GM10248 (cell line): ENCODE measurements at places on chromosomes 5 and 9.

DNA sequence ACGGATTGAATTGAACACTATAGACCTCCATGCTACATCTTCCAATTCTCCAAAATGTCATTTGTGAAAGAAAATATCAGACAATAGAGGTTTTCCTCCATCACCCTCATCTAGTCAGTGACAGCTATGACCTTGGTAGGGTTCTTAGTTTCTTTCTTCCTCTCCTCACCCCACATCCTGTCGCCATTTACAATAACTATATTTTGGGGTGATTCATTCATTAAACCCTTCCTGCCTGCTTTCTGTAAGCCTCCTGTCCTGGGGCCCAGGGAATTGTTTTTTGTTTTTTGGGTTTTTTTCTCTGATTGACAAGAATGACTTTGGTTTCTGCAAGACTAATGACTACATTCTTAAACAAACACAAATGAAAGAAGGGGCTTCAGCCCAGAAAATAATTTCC is 82.6 kb downstream of the PRELID2 start:
- no peak for DNase-seq

- DNase-seq: no peak
Measured at GRCh38 chr5:19728571-19728970, 259.4 kb downstream of the CDH18 start.

GRCh38 chr5:16539169-16539666 is 73.6 kb upstream of the ZNF622 start:
- DNase-seq: no peak

GRCh38 chr5:73897893-73898292 is 271.9 kb downstream of the ARHGEF28 start:
- DNase-seq: no peak

DNA sequence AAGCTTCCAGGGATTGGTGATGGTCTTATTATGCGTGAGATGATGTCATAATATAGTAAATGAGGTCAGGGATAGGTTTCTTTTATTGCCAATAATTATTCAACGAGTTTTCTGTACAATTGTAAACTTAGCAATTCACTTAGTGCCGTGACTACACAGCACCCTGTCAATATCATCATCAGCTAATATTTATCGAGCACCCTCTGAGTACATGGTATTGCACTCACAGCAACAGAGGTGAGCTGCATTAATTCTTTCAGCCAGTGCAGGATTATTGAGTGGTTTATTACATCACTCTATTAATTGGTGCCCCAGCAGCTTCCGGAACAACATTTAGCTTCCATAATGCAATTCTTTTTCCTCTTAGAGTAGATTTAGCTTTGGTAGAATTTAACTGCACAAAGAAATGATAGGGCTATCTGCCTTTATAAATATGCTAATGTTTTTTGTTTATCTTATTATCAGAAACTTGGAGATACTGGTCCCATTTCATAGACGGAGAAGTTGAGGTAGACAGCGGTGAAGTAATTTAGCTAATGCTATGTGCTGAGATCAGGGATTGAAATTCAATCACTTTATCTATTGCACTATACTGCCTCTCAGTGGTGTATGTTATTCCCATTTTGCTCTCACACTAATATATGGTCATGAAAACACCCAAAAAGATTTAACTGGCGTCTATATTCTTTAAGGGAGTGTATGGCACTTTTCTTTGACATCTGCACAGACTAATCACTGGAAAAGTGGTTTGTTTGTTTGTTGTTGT is 726.1 kb upstream of the WWC1 start:
- no peak for DNase-seq

DNA sequence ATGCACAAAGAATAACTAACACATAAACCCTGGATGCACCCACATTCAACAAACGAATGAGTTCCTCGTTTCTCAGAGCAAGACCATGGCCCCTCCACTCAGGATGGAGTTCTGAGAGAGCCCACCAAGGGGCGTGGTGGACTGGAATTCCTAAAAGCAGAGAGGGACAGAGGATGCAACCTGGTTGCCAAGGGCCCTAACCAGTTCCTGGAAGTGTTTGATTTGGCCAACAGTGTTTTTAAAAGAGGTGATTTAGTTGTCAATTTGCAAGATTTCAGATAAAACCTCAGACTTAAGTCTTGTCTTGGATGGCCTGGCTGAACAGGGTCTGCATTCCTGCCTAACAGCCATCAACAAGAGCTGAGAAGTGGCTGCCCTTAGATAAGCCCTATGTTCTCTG is 34.4 kb downstream of the GLRA1 start:
- no peak for DNase-seq

GRCh38 chr5:137778772-137779564 is 24.8 kb upstream of the HNRNPA0 start:
- DNase-seq: peak; percentile 27

DNA sequence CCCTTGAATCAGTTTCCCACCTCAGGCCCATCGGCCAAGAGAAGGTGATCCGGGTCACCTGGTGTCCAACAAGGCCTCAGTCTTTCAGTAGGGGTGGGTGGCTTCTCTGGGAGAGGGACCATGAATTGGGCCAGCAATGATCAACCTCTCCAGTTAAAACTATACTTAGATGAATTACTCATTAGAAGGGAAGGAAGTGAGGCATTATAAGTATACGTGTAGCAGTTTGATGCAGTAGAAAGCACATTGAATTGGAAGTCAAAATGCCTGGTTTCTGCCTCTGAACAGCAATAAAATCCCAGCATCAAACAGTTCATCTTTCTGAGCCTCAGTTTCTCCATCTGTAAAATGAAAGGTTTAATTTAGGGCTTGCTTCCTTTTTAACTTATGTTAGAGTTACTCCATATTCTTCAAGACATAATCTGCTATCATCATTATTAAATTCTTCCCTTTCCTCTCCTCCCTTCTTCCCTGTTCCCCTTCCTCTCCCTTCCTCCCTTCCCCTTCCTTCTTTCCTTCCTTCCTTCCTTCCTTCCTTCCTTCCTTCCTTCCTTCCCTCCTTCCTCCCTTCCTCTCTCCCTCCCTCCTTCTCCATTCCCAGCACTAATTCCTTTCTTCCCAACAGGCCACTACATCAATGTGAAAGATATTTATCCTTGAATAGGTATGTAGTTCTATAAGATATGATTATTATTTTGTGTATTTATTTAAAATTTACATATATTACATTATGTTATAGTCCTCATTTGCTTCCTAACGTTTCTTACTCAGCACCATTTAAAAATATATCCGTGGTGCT is 18.6 kb upstream of the TMEM174 start:
- no peak for DNase-seq

DNA sequence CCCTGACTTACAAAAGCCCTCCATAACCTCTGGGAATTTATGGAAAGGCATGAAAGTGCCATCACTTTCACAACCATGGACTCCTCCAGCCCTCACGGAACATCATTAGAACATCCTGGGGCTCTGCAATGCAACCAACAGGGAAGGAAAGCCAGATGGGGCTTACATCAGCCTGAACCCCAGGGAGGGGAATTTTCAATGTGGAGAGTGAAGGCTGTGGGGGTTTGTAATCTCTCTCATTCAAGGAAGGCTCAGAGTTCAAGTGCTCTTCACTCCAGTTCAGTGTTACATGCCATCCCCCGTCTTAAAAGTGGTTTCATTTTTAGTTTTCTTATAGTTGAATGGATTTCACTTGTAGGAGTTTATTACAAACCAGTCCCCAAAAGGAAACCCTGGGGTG is 5.7 kb downstream of the SPRY4 start:
- no peak for DNase-seq

DNA sequence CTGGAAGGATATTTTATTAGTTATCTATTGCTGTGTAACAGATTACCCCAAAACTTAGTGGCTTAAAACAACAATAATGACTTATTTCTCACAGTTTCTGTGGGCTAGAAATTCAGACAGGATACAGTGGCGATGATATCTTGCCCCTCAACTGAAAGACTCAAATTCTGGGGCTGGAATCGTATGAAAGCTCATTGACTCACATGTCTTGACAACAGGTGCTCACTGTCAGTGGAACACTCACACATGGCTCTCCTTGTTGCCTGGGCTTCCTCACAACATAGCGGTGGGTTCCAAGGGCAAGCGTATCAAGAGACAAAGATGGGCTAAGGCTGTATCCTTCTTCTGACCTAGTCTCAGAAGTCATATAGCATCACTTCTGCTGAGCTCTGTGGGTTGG is 3.7 kb upstream of the GNPDA1 start:
- no peak for DNase-seq

GRCh38 chr5:78500028-78500427 is 139.6 kb downstream of the SCAMP1 start:
- DNase-seq: no peak

- no peak for DNase-seq
Measured at GRCh38 chr9:36039696-36040095, 3.0 kb downstream of the RECK start.

- no peak for DNase-seq
Measured at GRCh38 chr5:71937921-71938698, 169.2 kb upstream of the MAP1B start.

- DNase-seq: no peak
Measured at GRCh38 chr9:1871626-1872419, 143.3 kb upstream of the SMARCA2 start.

DNA sequence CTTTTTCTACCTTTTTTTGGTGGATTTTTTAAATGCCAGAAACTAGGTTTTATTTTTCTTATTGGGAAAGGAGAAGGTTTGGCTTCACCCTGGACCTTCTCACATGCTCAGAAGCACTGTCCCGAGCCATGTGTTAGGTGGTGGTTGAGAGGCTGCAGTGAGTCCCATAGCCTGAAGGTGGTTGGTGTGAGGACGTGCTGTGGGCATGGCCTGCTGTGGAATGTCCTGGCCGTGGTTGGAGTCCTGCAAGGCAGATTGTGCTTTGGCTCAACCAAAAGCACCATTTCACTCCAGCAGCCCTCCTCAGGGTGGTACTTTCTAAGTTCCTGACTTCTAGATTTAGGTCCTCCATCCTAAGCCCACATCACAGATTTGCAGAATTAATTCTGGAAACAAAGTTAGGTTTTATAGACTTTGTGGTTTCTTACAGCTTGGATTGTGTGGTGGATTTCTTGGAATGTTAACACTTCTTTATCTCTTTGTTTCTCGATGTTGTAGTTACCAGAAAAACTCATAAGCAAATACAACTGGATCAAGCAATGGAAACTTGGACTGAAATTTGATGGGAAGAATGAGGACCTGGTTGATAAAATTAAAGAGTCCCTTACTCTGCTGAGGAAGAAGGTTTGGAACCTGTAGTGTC is 22.6 kb downstream of the OTULIN start:
- no peak for DNase-seq

DNA sequence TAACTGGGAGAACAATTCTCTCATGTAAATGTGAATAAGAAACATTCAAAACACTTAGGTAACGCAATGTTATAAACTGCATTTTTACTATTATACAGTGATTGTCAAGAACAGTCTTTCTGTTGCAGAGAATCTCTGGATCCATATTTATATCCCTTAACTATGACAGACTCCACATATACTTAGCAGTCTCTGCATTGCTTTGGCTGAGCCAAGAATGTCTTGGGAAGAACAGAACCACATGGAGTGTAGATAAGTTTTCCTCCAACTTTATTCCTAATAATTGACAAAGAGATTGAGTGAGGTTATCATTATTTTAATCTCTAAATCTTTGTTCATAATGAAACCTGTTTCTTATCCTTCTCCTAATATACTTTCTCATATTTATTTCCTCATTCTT is 15.6 kb upstream of the RLN1 start:
- DNase-seq: no peak

DNA sequence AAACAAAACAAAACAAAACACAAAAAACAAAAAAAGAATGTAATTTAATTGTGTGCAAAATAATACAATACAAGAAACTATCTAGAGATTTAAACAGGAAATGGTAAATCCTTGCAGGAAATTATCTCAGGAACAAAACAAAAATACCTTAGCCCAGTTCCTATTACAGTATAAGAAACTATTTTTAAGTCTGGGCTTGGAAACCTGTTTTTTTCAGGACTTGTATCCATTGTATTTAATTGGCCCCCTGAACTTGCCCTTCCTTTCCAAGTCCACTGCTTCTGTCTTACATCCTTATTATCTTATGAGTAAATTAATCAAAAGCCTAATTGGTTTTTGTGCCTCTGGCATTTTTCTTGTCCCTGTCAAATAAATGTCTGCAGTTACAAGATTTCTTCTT is 48.5 kb downstream of the ST8SIA4 start:
- DNase-seq: no peak

- DNase-seq: no peak
Measured at GRCh38 chr5:84869675-84870074, 485.0 kb upstream of the EDIL3 start.

- peak; percentile 68 for DNase-seq
Measured at GRCh38 chr5:138354926-138355378, 2.5 kb downstream of the KDM3B start.

DNA sequence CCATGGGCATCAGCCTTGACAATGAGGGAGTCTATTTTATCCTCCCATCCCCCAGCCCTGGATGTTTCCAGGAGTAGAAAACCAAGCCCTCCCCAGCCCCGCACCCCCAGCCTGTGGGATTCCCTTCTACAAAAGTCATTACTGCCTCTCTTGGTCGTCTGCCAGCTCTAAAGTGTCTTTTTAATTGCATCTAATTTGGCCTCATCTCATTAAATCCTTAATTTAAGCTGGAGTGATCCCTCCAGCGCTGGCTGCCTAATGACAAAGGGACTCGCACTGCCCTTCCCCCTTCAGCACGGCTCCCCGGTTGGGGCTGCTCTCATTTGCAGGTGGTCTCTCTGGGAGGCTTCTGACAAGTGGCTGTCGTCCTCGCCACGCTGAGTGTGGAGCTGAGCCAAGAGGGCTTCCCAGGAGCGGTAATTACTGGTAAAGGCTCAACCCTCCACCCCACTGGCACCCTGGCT is 107.9 kb upstream of the ALDH1B1 start:
- no peak for DNase-seq

GRCh38 chr5:145489516-145489915 is 345.6 kb downstream of the PRELID2 start:
- no peak for DNase-seq

- no peak for DNase-seq
Measured at GRCh38 chr9:78235256-78235761, 566 bp upstream of the CEP78 start.

GRCh38 chr9:104386425-104387069 is 117.5 kb upstream of the OR13F1 start:
- DNase-seq: peak; percentile 22

DNA sequence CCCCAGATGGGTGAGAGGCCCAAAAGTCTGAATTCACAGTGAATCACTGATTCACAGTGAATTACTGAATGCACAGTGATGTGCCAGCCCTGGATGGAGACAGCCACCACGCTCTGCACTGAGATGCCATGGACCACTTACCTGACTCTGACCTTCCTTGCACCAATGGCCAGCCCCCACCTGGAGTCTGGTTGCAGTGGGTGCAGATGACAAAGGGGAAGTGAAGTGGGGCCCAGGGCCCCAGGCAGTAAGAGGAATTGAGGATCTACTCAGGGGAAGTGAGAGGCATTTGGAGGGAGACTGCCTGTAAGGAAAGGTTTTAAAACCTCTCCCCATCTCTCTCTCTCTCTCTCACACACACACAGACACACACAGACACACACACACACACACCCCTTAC is 412.1 kb downstream of the CYLC2 start:
- no peak for DNase-seq
